Motor neuron (in vitro differentiated cells): ENCODE measurements at places on chromosomes 2 and 18.
A peak's percentile ranks its signal among the peaks of the same experiment; 100 is the strongest.

DNA sequence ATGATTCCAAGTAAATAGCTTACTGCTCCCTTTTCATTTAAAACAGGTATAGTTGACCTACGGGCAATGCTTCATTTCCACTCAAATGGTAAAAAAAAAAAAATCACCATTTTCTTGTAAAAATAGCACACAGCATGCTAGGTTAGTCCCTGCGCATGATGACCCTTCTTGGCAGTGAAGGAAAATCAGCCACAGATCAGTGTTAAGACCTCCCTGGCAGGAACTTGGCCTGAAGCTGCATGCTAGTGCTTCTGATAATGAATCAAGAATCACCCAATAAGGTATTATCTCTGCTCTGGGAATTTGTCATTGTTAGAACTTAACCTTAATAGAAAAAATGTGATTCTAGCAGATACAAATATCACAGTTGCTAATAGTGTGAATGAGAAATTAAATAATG lies 166.3 kb downstream of the RAB3GAP1 start:
- no peak for ATAC-seq

DNA sequence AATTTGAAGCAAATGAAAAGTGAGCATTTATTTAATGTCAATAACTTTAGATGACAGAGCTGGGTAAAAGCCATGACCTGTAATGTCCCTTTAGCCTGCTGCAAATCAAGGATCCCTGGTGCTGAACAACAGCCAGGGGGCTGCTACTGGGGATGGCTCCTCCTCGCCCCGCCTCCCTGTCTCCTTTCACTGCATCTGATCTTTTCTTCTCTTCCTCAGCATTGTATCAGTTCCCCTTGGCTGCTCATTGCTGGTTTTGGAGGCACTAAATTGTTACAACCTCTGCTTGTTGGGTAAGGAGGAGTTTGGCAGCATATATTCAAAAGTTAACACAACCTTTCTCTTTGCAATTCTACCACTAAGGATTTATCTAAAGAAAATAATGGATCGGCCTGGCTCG lies 236.3 kb upstream of the ID2 start:
- ATAC-seq: no peak

DNA sequence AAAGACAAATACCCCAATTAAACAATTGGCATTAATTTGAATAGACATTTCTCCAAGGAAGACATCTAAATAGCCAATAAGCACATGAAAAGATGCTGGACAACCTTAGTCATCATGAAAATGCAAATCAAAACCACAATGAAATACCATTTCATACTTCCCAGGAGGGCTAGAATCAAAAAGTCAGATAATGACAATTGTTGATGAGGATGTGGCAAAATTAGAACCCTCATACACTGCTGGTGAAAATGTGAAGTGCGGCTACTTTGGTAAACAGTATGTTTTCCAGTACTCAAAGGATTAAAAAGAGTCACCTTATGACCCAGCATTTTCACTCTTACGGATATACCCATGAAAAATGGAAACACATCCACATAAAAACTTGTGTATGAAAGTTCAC lies 91.6 kb downstream of the FIGN start:
- peak; percentile 45 for ATAC-seq

DNA sequence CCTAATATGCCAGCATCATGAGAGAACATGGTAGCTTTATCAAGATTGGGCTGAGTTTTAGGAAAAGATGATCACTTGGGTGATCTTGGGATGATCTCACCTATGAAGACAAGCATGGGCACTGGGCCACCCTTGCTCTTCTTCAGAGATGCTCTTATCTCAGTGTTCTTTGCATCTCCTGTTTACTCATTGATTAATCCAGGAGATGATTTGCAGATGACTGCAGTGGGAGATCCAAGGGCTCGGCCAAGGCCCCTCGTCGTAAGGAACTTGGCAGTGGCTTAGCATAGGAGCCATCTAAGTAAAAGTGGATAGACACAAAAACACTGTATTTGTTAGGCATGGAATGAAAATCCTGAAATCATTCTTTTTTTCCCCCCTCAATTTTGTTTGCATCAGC lies 228.4 kb downstream of the FHOD3 start:
- no peak for ATAC-seq

GRCh38 chr2:189179570-189179950 lies at the start of gene COL5A2:
Gene COL5A2 (minus strand): TSS chr2:189179761. CDS start chr2:189179604, 157 bp downstream.
- peak; percentile 31 for ATAC-seq

DNA sequence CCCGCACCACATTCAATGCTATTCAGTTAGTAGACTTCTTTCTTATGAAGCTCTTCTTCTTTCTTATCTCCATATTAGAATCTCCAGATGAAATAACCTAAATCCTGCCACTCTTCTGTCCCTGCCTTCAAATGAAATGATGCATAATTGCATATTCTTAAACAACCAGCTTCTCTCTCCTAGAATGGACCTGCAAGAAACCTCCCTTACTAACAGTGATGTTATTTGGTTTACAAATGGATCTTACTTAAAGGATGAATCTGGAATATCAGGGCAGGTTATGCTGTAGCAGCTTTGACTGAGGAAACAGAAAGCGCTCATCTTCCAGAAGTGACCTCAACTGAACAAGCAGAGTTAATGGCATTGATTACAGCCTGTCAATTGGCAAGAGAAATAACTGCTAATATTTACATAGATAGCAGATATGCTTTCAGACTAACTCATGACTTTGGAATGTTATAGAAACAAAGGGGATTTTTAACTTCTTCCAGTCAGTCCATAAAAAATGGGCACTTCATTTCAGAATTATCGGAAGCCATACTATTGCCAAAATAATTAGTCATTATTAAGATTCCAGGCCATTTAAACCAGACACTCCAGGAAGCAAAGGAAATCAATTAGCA lies 755.7 kb upstream of the HS6ST1 start:
- ATAC-seq: no peak

DNA sequence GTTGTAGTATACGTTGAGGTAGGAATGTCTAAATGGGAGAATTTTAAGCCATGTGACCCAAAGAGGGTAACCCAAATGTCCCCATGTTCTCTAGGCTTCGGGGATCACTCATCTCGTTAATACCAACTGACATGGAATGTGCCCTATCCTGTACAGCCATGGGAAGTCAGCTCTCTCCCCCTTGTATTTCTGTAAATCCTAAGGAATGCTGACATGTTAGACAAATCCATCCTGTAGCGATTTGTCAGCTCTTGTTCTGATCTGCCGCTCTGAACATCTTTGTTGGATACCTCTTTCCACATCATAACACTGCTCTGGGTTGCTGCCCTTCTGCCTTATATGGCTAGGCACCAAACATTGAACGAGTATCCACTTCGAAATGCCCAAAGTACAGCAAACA lies 350.6 kb downstream of the RND3 start:
- ATAC-seq: no peak

DNA sequence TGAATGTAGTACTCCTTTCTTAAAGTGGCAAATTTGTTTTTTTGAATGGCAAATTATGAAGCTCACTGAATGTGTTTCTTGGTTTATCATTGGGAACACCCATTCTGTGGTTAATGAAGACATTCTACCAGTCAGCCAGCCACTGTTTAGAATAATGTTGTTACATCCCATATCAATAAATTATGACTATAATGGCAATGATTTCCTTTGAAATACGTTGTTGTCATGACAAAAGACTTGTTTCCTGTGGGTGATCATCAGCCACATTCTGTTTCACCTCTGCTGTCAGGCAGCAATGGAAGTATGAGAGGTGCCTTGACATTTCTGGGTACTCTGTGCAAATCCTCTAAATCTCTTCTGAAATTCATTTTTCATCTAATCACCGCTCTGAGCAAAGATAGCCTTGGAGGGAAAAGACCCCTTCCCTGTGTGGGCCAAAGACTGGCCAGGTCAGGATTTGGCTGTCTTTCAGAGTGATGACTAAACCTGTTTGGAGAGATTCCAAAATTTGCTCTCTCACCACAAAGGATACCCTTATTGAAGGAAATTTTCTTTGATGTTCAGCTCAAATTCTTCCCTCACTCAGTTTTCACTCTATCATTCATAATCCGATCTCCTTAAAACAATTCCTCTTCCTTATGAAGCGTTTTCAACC lies 869.2 kb downstream of the BCL11A start:
- no peak for ATAC-seq

- ATAC-seq: peak; percentile 92
Measured at GRCh38 chr2:154697418-154698252, 860 bp upstream of the KCNJ3 start.

- no peak for ATAC-seq
Measured at GRCh38 chr2:18829251-18829902, 240.0 kb upstream of the NT5C1B start.
